ENCODE measurements at places on chromosomes 1 and 21. TPM values are rescaled to one million over a fixed set of nuclear protein-coding genes. Genes with fewer than 3 reads are reported as not detected.

GRCh38 chr1:95002540-95003432 is 70.0 kb downstream of the ALG14 start:
- no peak overlapping the region for H3K27ac ChIP-seq
- H3K4me1 ChIP-seq, result no peaks in the 10 kb centered on the region
- no peaks in the 10 kb centered on the region for H3K36me3 ChIP-seq
- no peak for DNase-seq

Gene PGLYRP3
- not detected for total RNA-seq

DNA sequence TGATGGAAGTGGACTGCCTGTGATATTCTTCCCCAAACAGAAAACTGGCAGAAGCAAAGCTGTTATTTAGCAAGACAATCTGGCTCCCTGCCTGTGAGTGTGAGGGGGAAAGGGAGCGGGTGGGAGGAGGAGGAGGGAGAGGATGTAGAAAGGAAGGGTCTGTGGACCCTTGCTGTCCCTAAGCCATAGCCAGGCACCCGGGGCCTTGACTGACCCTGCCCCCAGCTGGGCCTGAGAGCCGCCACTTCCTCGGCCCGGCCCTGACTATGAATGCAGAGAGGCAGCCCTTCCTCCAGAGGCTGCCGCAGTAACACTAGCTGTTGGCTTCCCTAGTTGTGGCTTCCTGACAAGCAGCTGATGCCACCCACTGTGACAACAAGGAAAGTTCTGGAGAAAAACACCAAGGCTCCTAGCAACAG is 13.9 kb downstream of the PLA2G2F start:
- peaks cover 16% of the 10 kb centered on the region for H3K4me1 ChIP-seq
- H3K27me3 ChIP-seq, result no peaks in the 10 kb centered on the region
- no peaks in the 10 kb centered on the region for H3K36me3 ChIP-seq
- no peak for DNase-seq
- H3K27ac ChIP-seq, result no peak overlapping the region

DNA sequence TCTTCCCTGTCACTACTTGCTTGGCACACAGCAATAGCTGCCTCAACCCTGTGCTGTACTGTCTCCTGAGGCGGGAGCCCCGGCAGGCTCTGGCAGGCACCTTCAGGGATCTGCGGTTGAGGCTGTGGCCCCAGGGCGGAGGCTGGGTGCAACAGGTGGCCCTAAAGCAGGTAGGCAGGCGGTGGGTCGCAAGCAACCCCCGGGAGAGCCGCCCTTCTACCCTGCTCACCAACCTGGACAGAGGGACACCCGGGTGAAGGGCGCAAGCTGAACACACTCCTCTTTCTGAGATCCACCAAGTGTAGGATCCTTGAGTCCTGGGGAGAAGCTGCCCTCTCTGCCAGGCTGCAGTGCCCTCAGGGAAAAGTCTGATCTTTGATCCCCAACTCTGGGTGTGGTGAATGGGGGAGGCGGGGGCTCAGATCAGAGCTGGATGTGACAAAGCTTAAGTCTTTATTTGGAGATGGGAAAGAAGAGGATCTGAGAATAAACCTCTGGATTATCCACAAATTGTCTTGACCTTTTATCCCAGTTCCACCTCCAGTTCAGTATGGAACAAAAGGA is 1.2 kb downstream of the RXFP4 start:
- H3K27ac ChIP-seq, result peak overlapping the region; percentile 77
- H3K27me3 ChIP-seq, result no peaks in the 10 kb centered on the region
- peaks cover 22% of the 10 kb centered on the region for H3K36me3 ChIP-seq
- DNase-seq, result no peak
- no peak overlapping the region for H3K4me3 ChIP-seq

- H3K4me3 ChIP-seq, result no peak overlapping the region
- DNase-seq, result no peak
- no peak overlapping the region for H3K27ac ChIP-seq
- H3K27me3 ChIP-seq, result no peaks in the 10 kb centered on the region
- no peaks in the 10 kb centered on the region for H3K4me1 ChIP-seq
- no peaks in the 10 kb centered on the region for H3K36me3 ChIP-seq
These were observed 120.7 kb downstream of the NFIA start for GRCh38 chr1:61202854-61203598.

DNA sequence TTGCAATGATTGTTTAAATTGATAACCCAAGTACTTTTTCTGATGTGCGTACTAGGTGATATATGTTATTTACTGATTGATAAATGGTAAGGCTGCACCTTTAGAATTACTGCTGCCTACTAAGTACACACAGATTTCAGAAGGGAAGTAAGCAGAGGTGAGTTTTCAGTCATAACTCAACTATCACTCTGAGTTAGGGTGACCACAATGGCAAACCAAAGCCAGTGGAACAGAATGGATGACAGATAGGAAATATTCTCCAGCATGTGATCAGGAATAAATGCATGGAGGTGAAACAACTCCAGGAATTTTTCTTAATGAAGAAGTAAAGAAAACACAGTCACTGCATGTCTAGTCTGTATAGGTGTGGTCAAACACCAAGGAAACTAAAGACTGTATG is 7.5 kb upstream of the KCNJ15 start:
- no peak overlapping the region for H3K27ac ChIP-seq
- no peak for DNase-seq
- H3K36me3 ChIP-seq, result peaks cover 6% of the 10 kb centered on the region
- peaks cover 18% of the 10 kb centered on the region for H3K4me1 ChIP-seq

DNA sequence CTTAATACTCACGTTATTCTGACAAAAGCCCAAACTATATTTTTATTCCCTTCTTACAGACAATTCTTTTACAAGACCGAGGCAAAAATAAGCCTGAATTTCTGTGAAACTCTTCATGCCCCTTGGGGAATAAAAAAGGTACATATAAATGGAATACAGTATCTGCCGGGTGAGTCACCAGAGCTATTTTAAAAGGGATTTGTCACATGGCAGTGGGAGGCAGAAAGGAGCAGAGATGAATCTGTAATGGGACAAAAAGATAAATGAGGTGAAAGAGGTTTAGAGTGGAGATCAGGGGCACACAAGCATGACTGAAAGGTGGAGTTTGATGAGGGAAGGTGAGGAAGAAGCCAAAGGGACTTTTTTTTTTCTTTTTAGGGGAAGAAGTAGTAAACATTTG is 8.8 kb downstream of the XCL1 start:
- H3K4me3 ChIP-seq, result no peak overlapping the region
- no peak for DNase-seq
- no peak overlapping the region for H3K27ac ChIP-seq
- no peaks in the 10 kb centered on the region for H3K36me3 ChIP-seq
- peaks cover 2% of the 10 kb centered on the region for H3K27me3 ChIP-seq

- no peak for DNase-seq
- no peaks in the 10 kb centered on the region for H3K4me1 ChIP-seq
- no peaks in the 10 kb centered on the region for H3K36me3 ChIP-seq
- no peaks in the 10 kb centered on the region for H3K27me3 ChIP-seq
These were observed 149.5 kb downstream of the SLC30A10 start for GRCh38 chr1:219778793-219779369.

DNA sequence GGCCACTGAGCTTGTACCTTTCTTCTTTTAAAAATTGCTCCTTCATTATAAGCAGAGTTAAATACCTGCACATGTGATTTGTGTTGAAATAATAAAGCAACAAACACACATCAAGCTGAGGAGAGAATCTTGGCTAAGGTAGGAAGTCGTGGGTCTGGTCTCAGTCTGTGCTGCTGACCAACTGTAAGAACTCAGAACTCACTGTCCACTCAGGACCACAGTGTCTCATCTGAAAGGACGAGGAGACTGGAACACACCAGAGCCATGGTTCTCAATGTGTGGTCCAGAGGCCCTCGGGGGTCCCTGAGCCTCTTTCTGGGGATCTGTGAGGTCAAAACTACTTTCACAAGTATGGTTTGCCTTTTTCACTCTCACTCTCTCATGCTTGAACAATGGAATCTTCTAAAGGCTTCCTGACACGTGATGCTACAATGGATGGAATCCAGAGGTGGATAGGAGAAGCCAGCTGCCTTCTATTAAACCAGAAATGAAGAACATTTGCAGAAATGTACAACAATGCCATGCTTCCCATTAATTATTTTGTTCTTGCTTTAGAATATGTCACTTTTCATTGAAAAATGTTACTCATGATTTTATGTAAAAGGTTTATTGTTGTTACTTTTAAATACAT is 17.3 kb upstream of the ETS2 start:
- peaks cover 5% of the 10 kb centered on the region for H3K4me1 ChIP-seq
- no peaks in the 10 kb centered on the region for H3K36me3 ChIP-seq
- no peak for DNase-seq
- H3K27me3 ChIP-seq, result peaks cover 6% of the 10 kb centered on the region

DNA sequence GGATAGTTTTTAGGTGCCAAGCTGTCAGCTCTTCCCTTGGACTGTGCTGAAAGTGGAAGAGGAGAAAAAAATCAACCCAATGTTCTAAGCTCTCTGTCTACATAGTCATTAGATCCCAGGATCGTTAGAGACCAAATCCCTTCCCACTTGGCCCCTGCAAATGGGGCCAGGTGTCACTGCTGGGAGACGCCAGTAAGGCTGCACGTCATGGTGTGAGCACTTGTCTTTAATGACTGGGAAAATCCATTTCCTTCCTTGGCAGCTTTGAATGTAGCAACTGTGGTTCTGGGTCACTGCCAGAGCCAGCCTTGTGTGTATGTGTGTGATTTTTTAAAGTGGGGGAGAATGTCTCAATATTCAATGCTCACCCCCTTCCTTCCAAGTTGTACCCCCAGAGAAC is 59.9 kb downstream of the MAN1C1 start:
- H3K36me3 ChIP-seq, result peaks cover 39% of the 10 kb centered on the region
- H3K4me3 ChIP-seq, result peak overlapping the region; percentile 22
- peaks cover 80% of the 10 kb centered on the region for H3K27me3 ChIP-seq
- peaks cover 51% of the 10 kb centered on the region for H3K4me1 ChIP-seq

- peaks cover 23% of the 10 kb centered on the region for H3K4me1 ChIP-seq
- no peak overlapping the region for H3K27ac ChIP-seq
- DNase-seq, result peak; percentile 20
- H3K4me3 ChIP-seq, result peak overlapping the region; percentile 75
These were observed 776 bp downstream of the ITSN1 start for GRCh38 chr21:33642896-33643657.

Gene CD55
- 86.2 TPM for total RNA-seq

DNA sequence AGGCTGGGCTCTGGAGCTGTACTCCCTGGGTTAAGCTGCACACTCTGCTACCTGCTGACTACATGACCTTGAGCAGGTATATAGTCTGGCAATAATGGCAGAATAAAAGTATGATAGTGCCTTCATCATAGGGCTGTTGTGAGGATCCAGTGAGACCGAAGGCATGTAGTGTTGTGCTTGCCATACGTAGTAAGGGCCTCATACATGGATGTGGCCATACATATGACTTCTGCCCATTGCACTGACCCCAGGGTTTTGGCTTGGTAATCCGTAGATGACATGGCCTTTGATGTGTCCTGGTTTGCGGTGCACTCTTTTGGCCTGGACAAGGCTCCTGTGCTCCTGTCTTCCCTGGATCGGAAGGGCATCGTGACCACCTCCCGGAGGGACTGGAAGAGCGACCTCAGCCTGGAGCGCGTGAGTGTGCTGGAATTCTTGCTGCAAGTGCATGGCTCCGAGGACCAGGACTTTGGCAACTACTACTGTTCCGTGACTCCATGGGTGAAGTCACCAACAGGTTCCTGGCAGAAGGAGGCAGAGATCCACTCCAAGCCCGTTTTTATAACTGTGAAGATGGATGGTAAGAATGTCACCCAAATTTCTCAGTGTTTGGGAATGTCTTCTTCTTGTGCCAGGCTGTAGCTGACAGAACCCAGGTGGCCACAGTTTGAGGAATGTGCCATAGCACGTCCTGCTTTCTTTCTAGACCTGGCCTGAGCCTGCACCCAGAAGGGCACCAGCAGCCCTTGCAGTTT is 17.0 kb upstream of the CD101 start:
- H3K4me3 ChIP-seq, result no peak overlapping the region
- DNase-seq, result no peak
- H3K36me3 ChIP-seq, result peaks cover 2% of the 10 kb centered on the region
- no peak overlapping the region for H3K27ac ChIP-seq
- H3K27me3 ChIP-seq, result peaks cover 2% of the 10 kb centered on the region

Measured in activated CD4-positive, alpha-beta memory T cell treated with anti-CD3 and anti-CD28 coated beads, Interleukin-2, amount 10 ng/mL, durations not matched to agents 7 days and 5 days (primary cell).